NCI-H2107 (cell line): ENCODE measurements at places on chromosomes 2 and 18.

DNA sequence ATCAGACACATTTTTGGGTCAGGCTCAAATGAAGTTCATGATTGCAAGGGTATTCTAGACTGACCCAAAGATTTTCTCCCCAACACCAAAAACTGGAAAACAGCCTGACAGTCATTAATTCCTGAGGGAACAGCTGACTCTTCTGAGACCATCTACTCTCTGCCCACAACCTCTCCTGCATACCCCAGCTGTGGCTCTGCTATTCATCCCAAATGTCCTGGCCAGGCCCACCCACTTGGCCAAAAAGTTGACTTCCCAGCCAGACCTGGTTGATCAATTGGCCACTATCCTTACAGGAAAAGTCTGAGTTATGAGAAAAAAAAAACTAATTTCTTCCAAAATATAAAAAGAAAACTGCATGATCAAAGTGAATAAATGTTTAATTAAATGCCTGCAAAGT, 103.8 kb upstream of the ST3GAL5 start:
- no peak for DNase-seq

GRCh38 chr2:189836644-189837043, 52.4 kb downstream of the PMS1 start:
- peak; percentile 13 for DNase-seq

DNA sequence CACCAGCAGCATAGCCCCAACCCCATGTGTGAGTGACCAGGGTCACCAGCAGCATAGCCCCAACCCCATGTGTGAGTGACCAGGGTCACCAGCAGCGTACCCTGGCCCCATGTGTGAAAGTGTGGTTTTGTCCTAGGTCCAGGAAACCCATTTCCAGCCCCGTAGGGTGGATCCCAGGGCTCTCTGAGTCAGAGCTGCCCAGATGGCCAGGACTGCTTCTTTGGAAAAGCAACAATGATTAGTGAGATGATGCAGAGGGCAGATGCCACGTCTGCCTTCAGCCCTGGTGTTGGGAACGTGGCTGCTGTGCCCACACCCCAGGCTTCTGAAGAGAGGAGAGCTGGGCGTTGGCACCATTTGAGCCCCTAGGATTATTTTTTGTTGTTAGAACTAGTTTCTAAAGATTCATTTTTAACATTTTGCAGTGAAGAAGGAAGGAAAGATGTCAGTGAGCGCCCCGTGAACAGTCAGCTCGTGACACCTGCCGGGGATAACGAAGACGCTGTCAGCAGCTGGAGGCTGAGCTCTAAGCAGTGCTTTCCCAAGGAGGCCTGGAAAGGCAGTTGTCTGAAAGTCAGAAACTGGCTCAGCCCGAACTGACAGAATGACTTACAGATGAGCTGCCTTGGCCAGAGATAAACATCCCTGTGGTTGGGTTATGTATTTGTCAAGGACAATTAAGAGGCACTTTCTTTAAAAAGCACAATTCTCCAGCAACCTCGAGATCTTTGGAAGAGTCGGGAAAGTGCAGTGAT, 32.1 kb upstream of the KCNG2 start:
- no peak for DNase-seq

GRCh38 chr2:239932881-239933735, 92.0 kb downstream of the NDUFA10 start:
- no peak for DNase-seq
